Urothelium cell line (cell line): ENCODE measurements at places on chromosomes 16 and 17.

DNA sequence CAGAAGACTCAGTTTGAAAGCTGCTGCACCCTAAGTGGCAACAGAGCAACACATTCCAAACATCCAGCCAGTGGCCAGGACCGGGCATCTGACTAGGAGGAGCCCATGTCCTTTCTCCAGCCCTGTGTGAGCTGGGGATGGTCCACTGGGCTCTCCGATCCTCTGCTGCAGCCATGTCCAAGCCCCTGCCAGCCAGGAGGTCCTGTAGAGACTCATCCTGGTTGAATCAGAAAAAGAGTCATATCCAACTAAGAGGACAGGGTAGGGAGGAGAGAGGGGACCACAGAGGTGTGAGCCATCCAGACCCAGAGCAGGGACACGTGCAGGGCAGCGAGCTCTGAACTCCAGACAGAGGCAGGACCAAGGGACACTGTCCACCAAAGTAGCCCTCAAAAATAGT lies 163.0 kb upstream of the CDH5 start:
- DNase-seq = no peak

GRCh38 chr16:22386976-22387375 lies 12.6 kb upstream of the CDR2 start:
- DNase-seq = peak; percentile 22

GRCh38 chr17:75853433-75853832 lies 1.7 kb downstream of the WBP2 start:
- DNase-seq = no peak

- DNase-seq = no peak
These were observed 166.4 kb downstream of the TANC2 start for GRCh38 chr17:63132459-63132911.

- no peak for DNase-seq
These were observed 742.1 kb upstream of the SOX9 start for GRCh38 chr17:71378741-71379140.

GRCh38 chr17:72056727-72057290 lies 64.0 kb upstream of the SOX9 start:
- DNase-seq = no peak

GRCh38 chr17:83079766-83080578 lies 563 bp downstream of the METRNL start:
- peak; percentile 36 for DNase-seq

- DNase-seq = no peak
These were observed 155.8 kb downstream of the SNX29 start for GRCh38 chr16:12132290-12132689.

- DNase-seq = no peak
These were observed 22.7 kb downstream of the LIG3 start for GRCh38 chr17:35002876-35003551.

DNA sequence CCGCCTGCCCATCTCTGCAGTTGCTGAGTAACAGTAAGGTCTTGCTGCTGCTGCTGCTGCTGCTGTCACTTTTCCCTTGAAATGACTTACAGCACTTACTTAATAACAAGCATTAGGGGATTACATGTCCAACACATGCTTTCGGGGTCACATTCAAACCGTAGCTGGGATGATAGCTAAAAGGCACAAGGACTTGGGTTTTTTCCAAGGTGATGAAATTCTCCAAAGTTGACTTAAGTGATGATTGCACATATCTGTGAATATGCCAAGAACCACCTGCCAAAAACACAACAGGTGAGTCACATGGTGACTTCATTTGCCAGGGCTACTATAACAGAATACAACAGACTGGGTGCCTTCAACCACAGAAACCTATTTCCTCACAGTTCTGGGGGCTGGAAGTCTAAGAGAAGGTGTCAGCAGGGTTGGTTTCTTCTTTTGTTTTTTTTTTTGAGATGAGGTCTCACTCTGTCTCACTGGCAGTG lies 121.9 kb upstream of the TNRC6C start:
- DNase-seq = peak; percentile 73

GRCh38 chr17:81245024-81245664 lies 6.0 kb downstream of the NDUFAF8 start:
- no peak for DNase-seq

DNA sequence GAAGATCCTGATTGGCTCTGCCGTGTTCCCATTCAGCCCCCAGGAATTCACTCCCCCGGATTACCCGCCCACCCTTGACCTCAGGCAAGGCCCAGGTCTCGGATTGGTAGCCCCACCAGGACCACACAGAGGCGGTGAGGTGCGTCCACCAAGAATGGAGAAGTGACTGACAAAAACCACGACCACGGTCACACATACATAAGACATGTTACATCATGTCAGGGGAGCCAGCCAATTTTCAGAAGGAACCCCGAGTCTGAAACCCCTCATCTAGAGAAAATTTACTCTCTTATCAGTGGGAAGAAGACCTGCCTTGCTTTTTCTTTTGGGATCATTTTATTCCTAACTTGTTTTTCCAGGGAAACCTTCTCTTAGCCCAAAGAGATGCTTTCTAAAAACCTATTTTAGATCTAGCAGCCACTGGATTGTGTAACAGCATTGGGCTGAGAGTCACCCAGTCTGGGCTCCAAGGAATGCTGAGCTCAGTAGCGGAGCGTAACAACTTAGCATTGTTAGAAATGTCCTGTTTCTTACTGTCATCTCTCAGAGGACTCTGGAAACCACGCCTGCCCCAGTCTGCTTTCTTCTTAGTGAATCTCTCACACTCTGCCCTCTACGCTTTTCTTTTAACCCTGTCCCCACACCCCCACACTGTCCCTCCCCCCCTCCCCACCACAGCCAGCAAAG lies 164.1 kb downstream of the CMIP start:
- no peak for DNase-seq

GRCh38 chr17:74243013-74243755 lies 29.8 kb downstream of the TTYH2 start:
- no peak for DNase-seq

DNA sequence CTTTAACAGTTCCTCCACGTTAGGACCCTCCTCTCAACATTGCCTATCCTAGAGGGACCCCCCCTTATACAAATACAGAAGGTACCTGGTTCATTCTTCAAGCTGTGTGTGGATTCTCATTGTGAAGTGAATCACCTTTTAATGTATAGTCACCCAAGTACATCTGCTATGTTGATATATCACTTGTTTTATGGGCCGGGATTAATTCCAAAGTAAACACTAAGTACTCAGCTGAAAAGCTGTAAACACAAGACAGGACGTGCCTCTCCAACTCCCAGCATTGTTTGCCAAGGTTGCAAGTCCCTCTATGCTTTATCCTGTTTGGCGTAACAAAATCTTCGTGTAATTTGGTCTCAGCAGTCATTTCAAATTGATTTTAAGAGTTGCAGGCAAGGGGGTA lies 123.6 kb downstream of the RBFOX1 start:
- DNase-seq = no peak

DNA sequence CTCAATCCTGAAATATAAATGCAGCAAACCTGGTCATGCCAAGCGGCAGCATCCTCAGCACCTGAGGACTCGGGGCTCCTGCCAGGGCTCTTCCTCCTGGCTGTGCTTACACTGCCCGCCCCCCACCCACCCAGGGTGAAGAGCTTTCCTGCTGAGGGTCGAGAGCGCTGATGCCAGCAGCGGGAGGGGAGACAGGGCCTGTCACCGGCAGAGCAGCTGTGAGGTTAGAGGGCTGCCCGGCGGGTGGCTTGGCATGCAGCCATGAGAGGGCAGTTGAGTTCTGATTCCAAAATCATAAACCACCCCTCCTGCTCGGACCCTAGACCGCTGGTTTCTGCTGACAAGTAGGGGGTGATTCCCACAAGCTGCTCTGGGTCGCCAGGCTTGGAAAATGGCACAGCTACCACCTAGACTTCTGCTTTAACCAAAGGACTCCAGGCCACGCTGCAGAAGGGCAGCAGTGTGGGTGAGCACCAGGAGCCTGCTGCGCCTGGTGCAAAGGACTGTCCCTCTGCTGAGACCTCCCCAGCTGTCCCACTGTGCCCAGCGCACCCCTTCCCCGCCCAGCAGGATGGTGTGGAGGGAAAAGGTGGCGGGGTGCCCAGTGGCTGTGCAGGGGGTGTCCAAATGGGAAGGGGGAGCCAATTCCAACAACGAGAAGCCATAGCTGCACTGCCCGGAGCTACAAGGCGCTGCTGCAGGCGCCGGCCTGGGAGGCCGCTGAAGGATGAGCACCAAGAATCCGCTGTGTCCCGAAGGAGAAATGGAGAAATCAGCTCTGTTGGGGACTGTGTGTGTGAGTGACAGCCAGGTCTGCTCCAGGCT lies 26.6 kb downstream of the MXRA7 start:
- no peak for DNase-seq

DNA sequence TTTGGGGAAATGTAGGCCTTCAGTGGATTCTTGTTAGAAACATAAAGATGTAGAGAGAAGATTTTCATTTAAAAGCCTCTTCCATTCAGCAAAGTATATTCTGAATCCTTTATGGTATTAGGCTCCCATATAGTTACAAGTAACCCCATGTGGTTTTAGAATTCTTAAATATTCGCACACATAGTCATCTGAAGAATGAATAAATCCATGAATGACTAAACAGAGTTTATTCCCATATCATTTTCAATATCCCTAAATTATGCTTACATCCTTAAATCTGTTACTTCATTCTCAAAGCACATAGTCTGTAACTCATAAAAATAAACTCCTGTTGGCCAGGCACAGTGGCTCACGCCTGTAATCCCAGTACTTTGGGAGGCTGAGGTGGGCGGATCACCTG lies 962.1 kb downstream of the KCNJ18 start:
- no peak for DNase-seq

- DNase-seq = no peak
These were observed 148.5 kb upstream of the XYLT1 start for GRCh38 chr16:17619261-17619660.

- DNase-seq = no peak
These were observed 423.5 kb downstream of the SHISA9 start for GRCh38 chr16:13324851-13325250.

- no peak for DNase-seq
These were observed 53.1 kb downstream of the GAN start for GRCh38 chr16:81367821-81368220.

DNA sequence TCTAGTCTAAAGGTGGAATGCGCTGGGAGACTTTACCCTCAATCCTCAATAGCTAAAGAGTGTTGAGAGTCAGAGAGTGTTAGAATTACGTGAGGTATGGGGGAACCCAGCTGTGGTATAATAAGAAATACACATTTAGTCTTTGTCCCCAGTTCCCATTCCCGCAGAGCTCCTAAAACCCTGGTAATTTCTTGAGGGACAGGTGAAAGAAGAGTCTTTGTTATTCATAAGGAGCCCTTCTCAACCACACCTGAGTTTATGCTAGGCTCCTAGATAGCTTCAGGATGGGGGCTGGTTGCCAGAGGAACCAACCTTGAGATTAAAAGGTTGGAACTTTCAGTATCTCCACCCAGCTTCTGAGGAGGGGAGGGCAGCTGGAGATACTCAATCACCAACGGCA lies 5.8 kb downstream of the ZNF18 start:
- no peak for DNase-seq

DNA sequence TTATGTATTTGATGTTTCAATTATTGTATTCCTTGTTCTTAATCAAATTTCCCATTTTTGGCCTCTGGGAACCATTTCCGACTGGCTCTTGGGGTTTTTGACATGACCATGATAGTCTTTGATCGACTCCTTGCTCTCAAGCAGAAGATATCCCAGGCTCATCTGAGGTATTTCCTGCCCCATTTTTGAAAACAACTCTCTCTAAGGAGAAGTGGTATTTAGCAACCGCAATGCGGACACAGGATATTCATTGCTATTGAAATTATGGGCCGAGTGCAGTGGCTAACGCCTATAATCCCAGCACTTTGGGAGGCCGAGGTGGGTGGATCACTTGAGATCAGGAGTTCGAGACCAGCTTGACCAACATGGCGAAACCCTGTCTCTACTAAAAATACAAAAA lies 5.5 kb downstream of the TANGO6 start:
- DNase-seq = no peak

DNA sequence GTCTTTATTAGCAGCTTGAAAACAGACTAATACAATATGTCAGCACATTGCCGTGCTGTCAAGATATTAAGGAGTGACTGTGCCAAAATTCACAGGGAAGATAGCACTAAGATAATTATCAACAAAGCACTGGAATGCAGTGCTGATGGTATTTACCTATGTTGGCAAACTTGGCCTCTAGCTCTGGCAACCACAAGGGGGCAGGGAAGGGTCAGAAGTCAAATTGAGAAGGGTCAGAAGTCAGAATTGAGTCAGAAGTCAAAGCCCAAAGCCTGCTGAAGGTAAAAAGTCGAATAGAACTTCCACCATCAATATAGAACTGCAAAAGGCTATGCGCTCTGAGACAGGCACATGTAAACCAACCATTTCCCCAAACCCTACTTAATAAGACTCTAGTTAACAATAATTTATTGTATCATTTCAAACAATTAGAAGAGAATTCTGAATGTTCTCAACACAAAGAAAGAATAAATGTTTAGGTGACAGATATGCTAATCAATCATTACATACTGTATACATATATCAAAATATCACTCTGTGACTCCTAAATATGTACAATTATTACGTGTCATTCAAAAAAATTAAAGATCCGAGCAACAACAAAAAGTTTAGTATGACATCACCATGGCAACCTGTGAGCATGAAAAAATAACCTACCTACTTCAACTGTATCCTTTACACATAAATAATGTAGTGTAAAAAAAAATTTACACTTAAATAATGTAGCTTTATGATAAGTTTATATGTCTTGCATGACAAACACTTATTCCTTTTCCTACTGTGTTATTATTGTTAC lies 916.1 kb downstream of the KCNJ2 start:
- peak; percentile 45 for DNase-seq

DNA sequence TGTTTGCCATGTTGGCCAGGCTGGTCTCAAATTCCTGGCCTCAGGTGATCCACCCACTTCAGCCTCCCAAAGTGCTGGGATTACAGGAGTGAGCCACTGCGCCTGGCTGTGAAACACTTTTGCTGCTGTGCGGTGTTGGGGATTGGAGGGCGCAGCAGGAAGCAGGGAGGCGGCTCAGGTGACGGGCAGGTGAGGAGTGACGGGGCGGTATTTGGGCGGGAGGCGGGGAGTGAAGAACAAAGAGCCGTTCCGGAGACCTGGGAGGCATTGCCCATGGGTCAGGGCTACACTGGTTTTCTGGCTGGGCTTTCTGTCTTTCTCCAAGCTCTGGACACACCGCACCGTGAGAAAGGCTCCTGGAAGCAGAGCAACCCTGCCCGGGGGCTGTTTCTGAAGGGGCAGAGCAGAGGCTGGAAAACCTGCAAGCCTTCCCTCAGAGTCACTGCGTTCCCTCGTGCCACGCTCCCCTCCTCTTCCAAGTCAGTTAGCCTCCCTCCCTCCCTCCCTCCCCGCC lies 22.1 kb downstream of the CRISPLD2 start:
- DNase-seq = no peak

DNA sequence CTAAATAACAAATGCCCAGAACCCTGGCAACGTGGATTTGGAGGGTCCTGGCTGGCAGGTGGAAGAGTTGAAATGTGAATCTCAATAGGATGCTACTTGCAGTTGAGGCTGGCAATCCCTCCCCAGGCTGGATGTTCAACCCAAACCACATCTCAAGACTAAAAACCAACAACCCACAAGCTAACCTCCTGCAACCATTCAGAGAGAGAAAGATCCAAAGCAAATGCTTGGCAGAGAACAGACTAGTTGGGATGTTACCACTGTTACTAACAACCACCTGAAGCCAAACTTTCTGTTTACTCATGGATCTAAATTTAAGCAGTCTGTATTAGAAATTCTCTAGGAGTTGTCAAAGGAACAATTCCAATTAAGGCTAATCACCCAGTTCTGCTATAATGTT lies 27.9 kb downstream of the SMG6 start:
- no peak for DNase-seq
